Naive thymus-derived CD4-positive, alpha-beta T cell (primary cell): ENCODE measurements at places on chromosomes 2 and 18. TPM values are rescaled to one million over a fixed set of nuclear protein-coding genes. Genes with fewer than 3 reads are reported as not detected.

DNA sequence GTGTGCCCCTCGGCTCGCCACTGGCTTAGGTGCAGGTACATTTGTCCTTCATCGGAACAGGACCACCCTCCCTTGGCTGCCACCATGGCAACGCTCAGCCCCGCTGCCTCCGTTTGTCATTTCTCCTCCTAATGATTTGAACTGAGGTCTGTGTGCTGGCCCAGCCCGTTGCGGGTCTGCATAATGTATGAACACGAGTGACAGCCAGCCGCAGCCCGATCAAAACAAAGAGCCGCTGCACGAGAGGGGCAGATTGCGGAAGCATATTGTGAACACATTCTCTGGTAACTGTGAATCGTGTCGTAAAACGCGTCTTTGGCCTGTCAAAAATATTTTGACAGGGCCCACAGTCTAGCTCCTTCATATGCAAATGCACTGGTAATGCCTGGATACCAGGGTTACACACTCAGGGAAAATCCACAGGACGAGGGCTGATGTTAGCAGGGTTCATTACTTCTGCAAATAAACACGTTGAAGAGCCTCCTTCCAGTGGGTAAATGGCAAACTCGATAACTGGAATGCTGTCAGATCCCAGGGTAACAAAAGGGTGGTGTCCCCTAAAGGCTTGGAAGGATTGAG lies 137.0 kb downstream of the AGAP1 start:
- H3K27ac ChIP-seq = no peak overlapping the region
- H3K4me3 ChIP-seq = no peak overlapping the region
- no peaks in the 10 kb centered on the region for H3K27me3 ChIP-seq
- no peaks in the 10 kb centered on the region for H3K4me1 ChIP-seq
- DNase-seq = no peak

DNA sequence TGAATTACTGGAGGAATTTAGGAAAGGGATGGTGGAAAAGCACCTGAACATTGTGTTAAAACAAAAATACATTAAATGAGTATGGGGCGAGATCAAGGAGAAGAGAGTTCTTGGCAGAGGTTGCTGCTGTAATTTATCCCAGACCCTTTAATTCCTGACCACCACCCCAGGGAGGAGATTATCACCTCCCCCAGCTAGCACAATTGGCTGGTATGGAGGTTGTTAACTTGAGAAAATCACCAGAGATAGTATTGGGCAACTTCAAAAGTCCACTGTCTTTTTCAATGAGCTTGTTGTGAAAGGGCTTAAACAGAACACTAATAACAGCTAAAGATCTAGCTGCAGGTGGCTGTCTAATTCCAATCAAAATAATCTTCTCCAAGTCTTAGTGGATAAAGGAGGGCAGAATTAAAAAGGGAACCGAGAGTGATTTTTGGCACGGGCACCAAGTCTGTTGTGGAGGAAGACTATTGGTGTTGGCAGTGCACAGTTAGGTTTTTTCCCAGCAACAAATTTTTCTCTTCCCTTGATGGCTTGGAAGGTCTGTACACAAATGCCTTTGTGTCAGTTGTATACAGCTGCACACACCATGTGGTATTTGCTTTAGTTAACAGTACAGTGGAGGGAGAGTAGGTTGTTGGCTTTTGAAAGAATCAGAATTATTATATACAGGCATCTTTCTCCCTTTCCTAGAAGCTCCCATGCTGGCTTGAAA lies 289.5 kb downstream of the SLC4A3 start:
- no peak for DNase-seq
- no peaks in the 10 kb centered on the region for H3K36me3 ChIP-seq
- H3K4me3 ChIP-seq = no peak overlapping the region

GRCh38 chr18:23585007-23585871 lies 1.1 kb downstream of the NPC1 start:
- no peaks in the 10 kb centered on the region for H3K27me3 ChIP-seq
- H3K4me3 ChIP-seq = peak overlapping the region; percentile 76
- peaks cover 9% of the 10 kb centered on the region for H3K4me1 ChIP-seq
- no peaks in the 10 kb centered on the region for H3K36me3 ChIP-seq
- no peak for DNase-seq
- H3K27ac ChIP-seq = peak overlapping the region; percentile 100

DNA sequence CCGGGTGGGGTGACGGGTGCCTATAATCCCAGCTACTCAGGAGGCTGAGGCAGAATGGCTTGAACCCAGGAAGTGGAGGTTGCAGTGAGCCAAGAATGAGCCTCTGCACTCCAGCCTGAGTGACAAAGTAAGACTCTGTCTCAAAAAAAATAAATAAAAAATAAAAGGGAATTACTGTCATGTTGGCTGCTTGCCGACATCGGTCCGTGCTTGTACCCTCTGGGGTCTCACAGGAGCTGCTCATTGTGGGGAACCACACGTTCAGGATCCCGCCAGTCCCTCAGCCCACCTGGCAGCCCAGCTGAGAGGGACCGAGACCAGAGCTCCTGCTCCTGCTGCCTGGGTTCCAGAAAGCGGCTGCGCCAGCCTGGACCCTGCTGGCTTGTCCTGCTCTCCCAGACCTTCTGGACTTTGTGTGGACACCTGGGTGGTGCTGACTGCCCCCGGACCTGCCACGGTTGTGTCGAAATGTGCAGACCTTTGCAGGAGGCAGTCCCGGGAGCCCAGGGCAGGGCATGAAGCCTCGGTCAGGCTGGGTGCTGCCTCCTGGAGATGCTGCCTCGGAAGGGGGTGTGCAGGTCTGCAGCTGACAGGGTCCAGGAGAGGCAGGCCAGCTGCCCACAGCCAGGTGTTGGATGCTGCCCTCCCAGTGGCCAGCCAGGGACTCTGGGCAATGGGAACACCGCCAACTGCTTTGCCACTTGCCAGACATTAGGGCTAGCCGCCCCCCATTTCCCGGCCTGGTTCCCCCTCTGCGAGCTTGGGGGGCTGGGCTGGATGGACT lies 16.4 kb downstream of the KLF11 start:
- H3K4me1 ChIP-seq = no peaks in the 10 kb centered on the region
- H3K4me3 ChIP-seq = no peak overlapping the region
- no peak overlapping the region for H3K27ac ChIP-seq
- H3K36me3 ChIP-seq = no peaks in the 10 kb centered on the region
- no peak for DNase-seq
- no peaks in the 10 kb centered on the region for H3K27me3 ChIP-seq

DNA sequence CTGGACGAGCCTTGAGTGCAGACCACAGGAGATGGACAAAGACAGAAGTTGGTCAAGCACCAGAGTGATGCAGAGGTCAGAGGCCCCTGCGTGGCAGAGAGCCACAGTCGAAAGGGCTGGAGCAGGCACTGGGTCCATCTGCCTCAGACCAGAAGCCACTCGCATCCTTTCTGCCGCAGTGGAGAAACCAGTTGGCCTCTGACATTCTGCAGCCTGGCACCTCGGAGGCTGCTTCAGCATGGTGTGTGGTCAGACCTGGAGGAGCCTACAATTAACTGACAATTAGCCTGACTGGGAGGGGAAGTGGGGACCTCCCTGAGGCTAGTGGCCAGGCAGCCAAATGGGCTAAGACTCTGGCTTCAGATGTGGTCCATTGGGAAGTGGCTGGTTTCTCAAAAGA lies 111.1 kb downstream of the SGPP2 start:
- no peak for DNase-seq
- H3K4me1 ChIP-seq = no peaks in the 10 kb centered on the region
- no peaks in the 10 kb centered on the region for H3K27me3 ChIP-seq
- H3K36me3 ChIP-seq = no peaks in the 10 kb centered on the region
- H3K27ac ChIP-seq = no peak overlapping the region

GRCh38 chr2:626491-627339 lies 50.5 kb downstream of the TMEM18 start:
- no peaks in the 10 kb centered on the region for H3K27me3 ChIP-seq
- H3K4me1 ChIP-seq = no peaks in the 10 kb centered on the region
- no peak overlapping the region for H3K27ac ChIP-seq

IL37 gene
- total RNA-seq = 0.33 TPM in 1 of 2 replicates, not detected in the other

FBXO15 gene
- 4.8 TPM for total RNA-seq

NEB gene
- 1.2 TPM for total RNA-seq

DSG1 gene
- not detected for total RNA-seq

SCN3A gene
- total RNA-seq = not detected

HAAO gene
- not detected for total RNA-seq

ITGB6 gene
- not detected for total RNA-seq

CCDC68 gene
- not detected for total RNA-seq

ACTR3 gene
- total RNA-seq = 295 TPM
